RKO (cell line): ENCODE measurements at places on chromosomes 5 and 9.

- DNase-seq, result no peak
Observed at GRCh38 chr9:74001382-74001781, 495.8 kb upstream of the RORB start.

- no peak for DNase-seq
Observed at GRCh38 chr9:98185021-98185567, 7.3 kb downstream of the CORO2A start.

DNA sequence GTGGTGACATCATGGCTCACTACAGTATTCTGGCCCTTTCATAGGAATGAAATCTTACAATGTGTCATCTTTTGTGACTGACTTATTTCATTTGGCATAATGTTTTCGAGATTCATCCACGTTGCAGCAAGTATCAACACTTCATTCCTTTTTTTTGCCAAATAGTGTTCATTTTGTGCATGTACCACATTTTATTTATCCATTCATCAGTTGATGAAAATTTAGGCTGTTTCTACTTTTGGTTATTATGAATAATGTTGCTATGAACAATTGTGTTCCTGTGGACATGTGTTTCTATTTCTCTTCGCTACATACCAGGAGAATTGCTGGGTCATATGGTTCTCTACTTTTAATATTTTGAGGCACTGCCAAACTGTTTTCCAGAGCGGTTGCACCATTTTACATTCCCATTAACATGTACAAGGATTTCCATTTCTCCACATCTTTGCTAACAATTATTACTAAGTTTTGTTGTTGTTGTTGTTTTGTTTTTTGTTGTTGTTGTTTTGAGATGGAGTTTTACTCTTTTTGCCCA is 43.5 kb downstream of the RMI1 start:
- peak; percentile 4 for DNase-seq

- DNase-seq, result no peak
Observed at GRCh38 chr9:7318920-7319319, 480.7 kb downstream of the DMAC1 start.

- no peak for DNase-seq
Observed at GRCh38 chr9:127419348-127419747, 4.8 kb upstream of the ZNF79 start.

- no peak for DNase-seq
Observed at GRCh38 chr9:114558027-114558675, 29.4 kb upstream of the ATP6V1G1 start.

DNA sequence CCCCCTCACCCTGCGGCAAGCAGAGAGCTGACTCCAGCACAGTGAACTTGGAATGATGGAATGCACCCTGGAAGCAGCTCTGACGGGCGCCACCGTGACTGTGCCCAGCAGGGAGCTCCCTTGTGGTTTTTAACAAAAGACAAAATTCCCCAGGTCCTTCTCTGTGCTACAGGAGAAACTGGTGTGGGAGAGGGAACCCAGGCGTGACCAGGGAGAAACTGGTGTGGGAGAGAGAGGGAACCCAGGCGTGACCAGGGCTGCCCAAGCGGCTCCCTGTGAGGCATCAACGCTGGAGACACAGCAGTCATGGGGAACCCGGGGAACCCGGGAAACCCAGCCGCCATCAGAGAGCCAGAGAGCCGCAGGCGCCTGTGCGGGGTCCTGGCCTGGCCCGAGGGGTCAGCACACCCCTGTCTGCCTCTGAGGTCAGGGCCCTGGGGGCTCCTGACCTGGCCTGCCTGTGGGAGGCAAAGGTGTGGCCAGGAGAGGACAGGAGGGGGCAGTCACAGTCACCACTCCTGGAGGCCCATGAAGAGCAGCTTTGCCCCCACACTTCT is 3.1 kb upstream of the AHRR start:
- DNase-seq, result no peak

DNA sequence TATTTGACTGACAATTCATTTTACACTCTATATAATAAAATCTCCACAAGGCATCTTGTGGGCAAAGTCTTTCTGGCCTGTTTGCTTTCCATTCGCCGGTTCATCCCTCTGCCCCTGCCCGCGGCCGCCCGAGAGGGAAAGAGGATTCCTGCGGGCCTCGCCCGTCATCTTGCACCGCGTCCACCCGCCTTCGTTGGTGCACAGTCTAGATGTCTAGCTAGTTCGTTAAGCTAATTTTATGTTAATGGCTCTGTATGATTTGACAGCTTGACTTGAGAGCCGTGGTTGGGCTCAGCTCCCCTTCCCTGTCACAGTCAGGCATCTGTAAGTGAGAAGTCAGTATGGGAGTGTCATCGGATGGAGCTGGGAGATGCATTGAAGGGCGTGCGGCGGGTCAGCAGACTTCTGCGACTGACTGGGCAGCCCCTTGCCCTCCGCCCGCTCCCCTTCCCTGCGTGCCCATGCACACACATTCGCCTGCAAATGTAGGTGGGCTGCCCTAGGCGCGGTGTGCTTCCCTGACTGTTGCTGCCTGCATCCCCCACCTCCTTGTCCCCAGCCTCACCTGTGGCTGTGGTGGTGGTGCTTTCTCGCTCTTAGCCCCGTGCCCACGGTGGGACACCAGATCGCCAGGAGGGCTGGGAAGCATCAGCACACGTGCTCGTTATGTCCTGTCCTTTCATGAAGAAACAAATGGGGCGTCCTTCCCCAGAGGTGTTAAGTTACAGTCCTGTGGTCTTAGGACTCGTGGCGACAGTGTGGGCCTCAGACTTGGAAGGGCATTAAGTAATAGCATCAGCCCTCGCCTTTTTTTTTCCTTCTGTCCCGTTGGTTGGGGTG is 25.9 kb upstream of the PRDM12 start:
- DNase-seq, result no peak

DNA sequence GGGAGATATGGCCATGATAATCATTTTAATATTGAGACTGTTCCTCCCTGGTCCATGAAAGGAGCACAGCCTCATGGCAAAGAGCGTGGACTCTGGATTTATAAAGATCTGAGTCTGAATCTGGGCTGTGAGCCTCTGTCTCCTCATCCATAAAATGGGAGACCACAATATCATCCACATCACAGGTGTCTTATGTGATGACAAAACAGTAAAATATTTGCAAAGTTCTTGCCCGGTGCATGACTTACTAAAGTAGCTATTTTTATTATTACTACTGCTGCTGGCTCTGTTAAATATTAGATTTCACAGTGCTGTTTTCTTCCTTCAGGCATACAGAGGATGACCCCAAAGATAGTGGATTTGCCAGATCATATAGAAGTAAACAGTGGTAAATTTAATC is 74.1 kb downstream of the TEK start:
- DNase-seq, result no peak

GRCh38 chr9:19342947-19343346 is 37.1 kb downstream of the RPS6 start:
- no peak for DNase-seq

DNA sequence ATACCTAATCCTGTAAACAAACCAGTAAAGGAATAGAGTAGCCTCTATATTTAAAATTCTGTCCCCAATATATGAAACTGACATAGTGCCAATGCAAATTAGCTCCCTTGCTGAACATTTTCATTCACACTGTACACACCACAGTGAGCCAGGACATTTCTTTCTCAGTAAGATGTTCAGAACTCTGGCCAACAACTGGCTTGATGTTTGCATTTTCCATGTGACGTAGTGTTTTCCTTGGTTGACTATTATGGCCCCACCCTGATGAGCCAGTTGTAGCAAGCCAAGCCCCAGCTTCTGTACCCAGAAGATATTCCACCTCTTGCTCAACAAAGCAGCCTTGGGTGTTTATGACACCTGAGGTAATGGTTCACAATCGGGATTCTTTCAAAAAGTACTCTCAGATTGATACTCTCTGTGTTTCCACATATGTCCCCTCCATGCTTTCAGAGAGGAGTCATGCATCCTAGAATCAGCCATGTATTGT is 17.7 kb upstream of the ANXA1 start:
- no peak for DNase-seq

GRCh38 chr5:153744751-153745150 is 254.3 kb downstream of the GRIA1 start:
- DNase-seq, result no peak

DNA sequence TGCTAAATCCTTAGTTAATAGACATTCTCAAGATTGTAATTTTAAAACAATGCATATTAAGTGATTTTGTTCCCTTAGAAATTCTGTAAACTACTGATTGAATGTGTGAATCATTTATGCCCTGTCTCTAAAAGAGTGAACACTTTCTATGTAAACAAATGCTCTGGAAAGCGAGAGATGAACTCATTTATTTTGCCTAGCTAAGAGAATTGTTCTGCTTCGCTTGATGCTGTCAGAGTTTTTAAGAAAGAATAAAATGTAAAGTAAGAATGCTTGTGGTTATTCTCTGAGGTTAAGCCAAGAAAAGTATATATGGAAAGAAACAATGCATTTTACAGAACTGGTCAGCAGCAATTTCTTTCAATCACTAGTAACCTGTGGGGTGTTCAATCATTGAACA is 347.4 kb upstream of the NUDT12 start:
- no peak for DNase-seq
